ENCODE measurements at places on chromosomes 1 and 21. TPM values are rescaled to one million over a fixed set of nuclear protein-coding genes. Genes with fewer than 3 reads are reported as not detected.

B3GALT2 gene
- 2.5 TPM for total RNA-seq

PRELP gene
- not detected for total RNA-seq

DNA sequence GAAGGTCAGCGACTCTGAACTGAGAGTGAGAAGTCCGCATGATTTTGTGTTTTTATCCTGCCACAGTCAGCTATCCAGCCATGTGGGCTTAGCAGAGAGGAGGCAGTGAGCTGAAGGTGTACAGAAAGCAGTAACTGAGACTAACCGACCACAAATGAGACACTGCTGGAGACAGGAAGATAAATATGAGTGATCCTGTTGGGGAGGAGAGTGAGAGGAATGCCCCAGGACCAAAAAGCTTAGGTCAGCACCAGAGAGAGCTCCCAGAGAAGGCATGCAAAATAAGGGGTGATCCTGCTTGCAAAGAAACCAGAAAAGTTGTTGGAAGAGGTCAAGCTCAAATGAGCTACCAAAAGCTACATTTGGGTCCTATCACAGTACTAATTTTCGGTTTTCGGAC, 63.7 kb downstream of the HLCS start:
- DNase-seq: no peak

DNA sequence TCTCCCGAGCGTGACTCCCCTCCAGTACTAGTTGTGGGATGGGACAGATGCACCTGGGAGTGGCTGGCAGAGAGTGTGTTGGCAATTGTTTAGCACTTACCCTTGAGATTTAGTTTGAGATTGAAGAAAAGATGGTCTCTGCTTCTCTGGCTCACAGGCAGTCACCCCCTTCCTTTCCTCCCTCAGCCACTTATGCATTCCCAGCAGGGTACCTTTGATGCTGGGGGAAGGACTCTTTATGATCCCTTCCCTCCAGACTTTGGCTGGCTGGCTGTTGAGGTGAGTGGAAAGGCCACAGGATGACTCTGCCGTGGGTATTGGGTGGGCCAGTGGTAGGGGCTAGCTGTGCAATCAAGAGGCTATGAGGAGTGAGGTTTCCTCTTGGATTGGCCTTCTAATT, 236.8 kb downstream of the CAMTA1 start:
- DNase-seq: no peak

LCE3D gene
- total RNA-seq: not detected

DNA sequence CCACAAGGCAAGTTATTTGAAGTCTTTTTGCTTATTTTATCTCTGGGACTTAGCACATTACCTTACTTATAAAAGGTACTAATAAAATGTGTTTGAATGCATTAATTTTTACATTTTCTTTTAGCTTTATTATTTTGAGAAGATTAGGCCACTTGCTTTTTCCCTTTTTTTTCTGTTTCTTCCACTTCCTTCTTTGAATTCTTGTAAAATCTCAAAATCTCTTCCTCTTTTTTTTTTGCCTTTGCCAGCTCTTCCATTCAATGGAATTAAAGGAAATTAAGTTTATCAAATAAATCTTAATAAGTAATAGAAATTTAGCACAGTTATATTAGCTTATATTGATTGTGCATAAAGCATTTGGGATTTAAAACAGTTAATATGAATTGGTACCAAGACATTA, 260.9 kb downstream of the SRGAP2C start:
- no peak for DNase-seq

CD48 gene
- 304 TPM for total RNA-seq

PADI2 gene
- 0.09 TPM for total RNA-seq

Data from activated CD8-positive, alpha-beta memory T cell treated with anti-CD3 and anti-CD28 coated beads, Interleukin-2, amount 10 ng/mL, durations not matched to agents 7 days and 5 days (primary cell).